ENCODE measurements at places on chromosomes 2 and 18. TPM values are rescaled to one million over a fixed set of nuclear protein-coding genes. Genes with fewer than 3 reads are reported as not detected.

The ANKRD53 gene
- total RNA-seq: 0.09 TPM

The PFN4 gene
- 0.18 TPM for total RNA-seq

The CAPN14 gene
- under 0.01 TPM for total RNA-seq

The RNF138 gene
- total RNA-seq: 33.5 TPM

The ABCB11 gene
- total RNA-seq: 0.18 TPM

The MAPRE3 gene
- 0.90 TPM for total RNA-seq

The COL4A4 gene
- total RNA-seq: 1.3 TPM

The KCNF1 gene
- 0.09 TPM for total RNA-seq

The RIF1 gene
- 37.6 TPM for total RNA-seq

The CXCR2 gene
- not detected for total RNA-seq

The LIMS3 gene
- 28.2 TPM for total RNA-seq

The FSHR gene
- not detected for total RNA-seq

The IL36RN gene
- not detected for total RNA-seq

The PTPRN gene
- total RNA-seq: not detected

The TEX44 gene
- not detected for total RNA-seq

The CYRIA gene
- 27.4 TPM for total RNA-seq

The DHRS9 gene
- total RNA-seq: 17.0 TPM

The CD28 gene
- total RNA-seq: under 0.01 TPM

The PPP1R1C gene
- not detected for total RNA-seq

The PTH2R gene
- total RNA-seq: not detected

The TMEM178A gene
- total RNA-seq: 0.56 TPM

The UGT1A10 gene
- not detected for total RNA-seq

The PCARE gene
- total RNA-seq: under 0.01 TPM

The TET3 gene
- total RNA-seq: 5.7 TPM

The ANKMY1 gene
- 7.1 TPM for total RNA-seq

The ORC4 gene
- total RNA-seq: 35.2 TPM

The SMYD1 gene
- not detected for total RNA-seq

The EMILIN1 gene
- total RNA-seq: 11.1 TPM

The TUBB8B gene
- not detected for total RNA-seq

The SCTR gene
- not detected for total RNA-seq

The GKN1 gene
- not detected for total RNA-seq

The KCNK3 gene
- total RNA-seq: not detected

The MEP1B gene
- total RNA-seq: 0.19 TPM

The DCDC2C gene
- total RNA-seq: not detected

The MC4R gene
- total RNA-seq: not detected
